ENCODE measurements at places on chromosomes 7 and 10. TPM values are rescaled to one million over a fixed set of nuclear protein-coding genes. Genes with fewer than 3 reads are reported as not detected.
A peak's percentile ranks its signal among the peaks of the same experiment; 100 is the strongest.

- no peak overlapping the region for H3K4me3 ChIP-seq
- DNase-seq = no peak
- peaks cover 12% of the 10 kb centered on the region for H3K27me3 ChIP-seq
- H3K4me1 ChIP-seq = no peaks in the 10 kb centered on the region
- no peak overlapping the region for H3K27ac ChIP-seq
- no peaks in the 10 kb centered on the region for H3K36me3 ChIP-seq
Measured at GRCh38 chr7:22350466-22351328, 6.3 kb downstream of the RAPGEF5 start.

The CTAGE8 gene
- total RNA-seq = 5.2 TPM

DNA sequence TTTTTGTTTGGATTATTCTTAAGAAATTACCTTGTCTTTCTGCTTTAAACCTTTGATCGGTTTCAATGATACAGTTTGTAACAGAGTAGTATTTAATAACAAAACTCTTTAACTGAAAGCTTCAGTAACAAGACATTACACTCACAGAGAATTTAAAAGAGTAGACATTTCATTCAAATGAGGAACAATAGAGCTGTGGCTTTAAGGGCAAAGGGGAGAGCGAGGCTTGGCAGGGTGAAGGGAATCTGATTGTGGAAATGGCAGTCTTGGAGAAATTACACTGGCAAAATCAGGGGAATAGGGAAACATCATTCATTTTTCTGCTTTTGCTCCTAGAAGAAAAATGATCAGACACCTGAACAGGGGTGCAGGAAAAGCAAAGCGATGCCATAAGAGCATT lies 5.1 kb upstream of the HIPK2 start:
- no peaks in the 10 kb centered on the region for H3K27me3 ChIP-seq
- no peak overlapping the region for H3K27ac ChIP-seq
- no peaks in the 10 kb centered on the region for H3K36me3 ChIP-seq
- 0 out of 2 replicates have a peak, but pooled peaks cover 5% of the 10 kb centered on the region for H3K4me1 ChIP-seq
- no peak for DNase-seq

The TLL2 gene
- 0.64 TPM for total RNA-seq

The ZNF503 gene
- 10.4 TPM for total RNA-seq

- H3K4me1 ChIP-seq = no peaks in the 10 kb centered on the region
- no peak overlapping the region for H3K27ac ChIP-seq
- DNase-seq = no peak
- H3K36me3 ChIP-seq = no peaks in the 10 kb centered on the region
Measured at GRCh38 chr7:117435475-117436043, 8.3 kb upstream of the ASZ1 start.

GRCh38 chr7:16419859-16420258 lies 1.5 kb downstream of the CRPPA start:
- no peak for DNase-seq
- H3K27me3 ChIP-seq = no peaks in the 10 kb centered on the region
- H3K36me3 ChIP-seq = no peaks in the 10 kb centered on the region
- peaks cover 11% of the 10 kb centered on the region for H3K4me1 ChIP-seq
- H3K27ac ChIP-seq = peak overlapping the region; percentile 89

- H3K27me3 ChIP-seq = peaks cover 15% of the 10 kb centered on the region
- no peak for DNase-seq
- H3K36me3 ChIP-seq = no peaks in the 10 kb centered on the region
Measured at GRCh38 chr10:46050941-46051623, 5.0 kb upstream of the MSMB start.

DNA sequence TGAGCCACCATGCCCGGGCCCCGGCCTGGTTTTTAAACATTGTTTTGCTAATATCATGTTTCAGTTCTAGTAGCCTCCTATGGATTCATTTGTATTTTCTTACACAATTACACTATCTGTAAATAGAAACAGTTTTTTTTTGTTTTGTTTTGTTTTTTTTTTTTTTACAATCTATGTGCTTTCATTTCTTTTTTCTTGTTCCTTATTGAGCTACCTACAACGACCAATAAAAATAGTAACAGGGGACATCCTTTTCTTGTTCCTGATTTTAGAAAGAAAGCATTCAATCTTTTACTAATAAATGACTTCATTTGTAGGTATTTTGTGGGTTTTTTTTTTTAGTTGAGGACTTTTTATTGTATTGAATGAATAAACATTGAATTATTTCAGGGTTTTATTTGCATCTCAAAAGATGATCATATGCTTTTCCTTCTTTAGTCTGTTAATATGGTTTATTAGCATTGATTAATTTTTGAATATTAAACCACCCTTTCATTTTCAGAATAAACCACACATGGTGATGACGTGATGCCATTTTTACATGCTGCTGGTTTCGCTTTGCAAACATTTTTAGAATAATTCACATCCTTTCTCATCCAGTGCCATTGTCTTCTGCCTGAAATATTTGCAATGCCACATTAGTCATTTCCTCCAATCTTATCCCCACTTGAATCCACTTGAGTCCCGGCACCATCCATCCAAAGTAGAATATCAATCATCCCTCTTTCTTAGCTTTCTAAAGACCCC lies 18.1 kb upstream of the AKR1E2 start:
- H3K36me3 ChIP-seq = no peaks in the 10 kb centered on the region
- no peak overlapping the region for H3K4me3 ChIP-seq
- H3K4me1 ChIP-seq = peaks cover 6% of the 10 kb centered on the region
- H3K27me3 ChIP-seq = no peaks in the 10 kb centered on the region
- DNase-seq = no peak

The RHOBTB1 gene
- total RNA-seq = 0.77 TPM

DNA sequence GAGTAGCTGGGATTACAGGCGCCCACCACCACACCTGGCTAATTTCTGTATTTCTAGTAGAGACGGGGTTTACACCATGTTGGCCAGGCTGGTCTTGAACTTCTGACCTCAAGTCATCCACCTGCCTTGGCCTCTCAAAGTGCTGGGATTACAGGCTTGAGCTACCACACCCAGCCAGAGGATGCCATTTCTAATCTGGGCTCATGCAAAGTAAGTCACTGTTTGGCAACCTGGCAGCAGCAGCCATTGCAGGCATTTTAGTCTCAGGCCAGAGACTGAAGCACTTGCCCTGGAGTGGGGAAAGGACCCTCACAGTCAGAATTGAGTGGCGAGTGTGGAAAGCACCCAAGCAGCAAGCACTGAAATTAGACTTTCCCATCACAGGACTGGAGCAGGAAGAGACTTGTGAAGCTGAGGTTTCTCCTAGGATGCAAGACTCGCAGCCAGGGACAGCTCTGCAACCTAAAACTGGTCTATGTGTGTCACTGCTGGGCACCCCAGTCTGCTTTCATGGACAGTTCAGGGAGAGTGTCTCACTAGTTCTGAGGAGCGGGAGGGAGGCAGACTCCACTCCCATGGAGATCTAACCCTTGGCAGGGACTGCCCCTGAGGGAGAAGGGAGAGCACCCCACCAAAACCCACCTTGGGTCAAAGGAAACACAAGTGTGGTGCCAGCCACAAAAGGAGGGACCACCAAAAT lies 27.6 kb downstream of the SNX13 start:
- H3K27me3 ChIP-seq = no peaks in the 10 kb centered on the region
- DNase-seq = no peak
- H3K27ac ChIP-seq = no peak overlapping the region
- H3K4me3 ChIP-seq = no peak overlapping the region
- no peaks in the 10 kb centered on the region for H3K36me3 ChIP-seq

DNA sequence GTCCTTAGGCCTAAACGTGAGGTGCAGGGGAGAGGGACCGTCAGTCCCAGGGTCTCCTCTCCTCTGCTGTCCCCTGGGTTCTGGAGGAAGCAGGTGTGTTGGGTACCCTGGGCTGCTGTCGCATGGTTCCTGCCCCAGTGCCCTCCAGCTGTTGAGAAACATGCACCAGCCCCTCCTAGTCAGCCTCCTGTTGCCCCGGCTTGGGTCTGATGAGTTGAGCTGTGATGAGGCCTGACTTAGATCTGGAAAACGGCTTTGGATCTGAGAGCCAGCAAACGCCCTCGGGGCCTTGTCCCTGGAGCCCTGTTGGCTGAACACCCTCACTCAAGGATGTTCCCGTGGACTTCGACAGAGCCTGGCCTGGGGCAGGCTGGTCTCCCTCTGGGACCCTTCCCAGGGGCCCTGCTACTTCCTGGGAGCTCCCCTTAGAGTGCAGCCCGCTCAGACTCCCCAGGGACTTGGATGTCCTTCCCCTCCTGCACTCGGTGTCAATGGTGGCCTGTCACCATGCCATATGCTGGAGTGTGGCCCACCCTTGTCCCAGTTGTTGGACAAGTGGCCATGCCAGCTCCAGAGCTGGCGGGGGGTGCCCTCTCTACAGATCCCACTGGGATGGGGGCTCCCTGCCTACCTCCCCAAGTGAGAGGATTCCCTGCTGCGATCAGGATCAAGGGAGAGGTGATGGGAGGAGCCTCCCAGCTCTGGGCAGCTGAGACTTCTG lies 12.3 kb downstream of the ZNF316 start:
- no peak overlapping the region for H3K27ac ChIP-seq
- DNase-seq = no peak
- H3K27me3 ChIP-seq = no peaks in the 10 kb centered on the region
- H3K36me3 ChIP-seq = no peaks in the 10 kb centered on the region

The GAD2 gene
- not detected for total RNA-seq

DNA sequence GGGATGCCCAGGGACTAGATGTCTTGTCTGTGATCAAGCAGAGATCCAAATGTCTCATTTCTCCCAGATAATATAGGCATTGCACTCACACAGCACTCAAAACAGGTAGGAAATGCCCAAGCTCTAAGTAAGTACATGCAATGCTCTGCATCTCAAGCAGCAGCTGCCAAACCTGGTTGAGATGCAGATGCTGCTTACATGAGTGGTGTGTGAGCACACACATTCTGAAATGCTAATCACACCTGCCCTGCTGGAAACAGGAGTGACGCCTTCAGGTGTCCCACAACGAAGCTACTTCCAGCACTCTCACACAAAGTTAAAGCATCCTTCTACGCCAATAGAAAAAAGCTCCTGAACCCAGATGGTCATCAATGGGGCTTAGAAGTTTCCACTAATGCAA lies 132.9 kb downstream of the CALN1 start:
- H3K4me1 ChIP-seq = no peaks in the 10 kb centered on the region
- no peak overlapping the region for H3K27ac ChIP-seq
- peaks cover 6% of the 10 kb centered on the region for H3K27me3 ChIP-seq
- DNase-seq = no peak
- no peak overlapping the region for H3K4me3 ChIP-seq
- H3K36me3 ChIP-seq = no peaks in the 10 kb centered on the region

DNA sequence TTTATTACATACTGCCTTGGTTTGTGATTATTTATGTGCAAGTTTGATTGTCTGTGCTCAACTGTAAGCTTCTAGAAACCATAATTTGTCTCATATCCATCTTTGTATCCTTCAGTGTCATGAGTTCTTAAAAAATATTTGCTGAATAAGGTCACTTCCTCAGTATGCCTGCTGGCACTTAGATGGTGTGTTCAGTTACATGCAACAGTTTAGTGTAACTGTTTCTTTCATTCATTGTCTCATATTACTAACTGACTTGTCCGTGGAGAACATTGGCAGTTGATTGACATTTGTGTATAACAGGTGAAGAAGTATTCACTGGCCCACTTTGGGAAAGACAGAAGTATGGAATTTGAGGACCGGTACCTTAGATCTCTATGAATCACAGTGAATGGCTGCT lies 236.9 kb downstream of the PRKG1 start:
- H3K27ac ChIP-seq = no peak overlapping the region
- DNase-seq = no peak
- no peaks in the 10 kb centered on the region for H3K4me1 ChIP-seq

- no peak overlapping the region for H3K4me3 ChIP-seq
- H3K4me1 ChIP-seq = peaks cover 18% of the 10 kb centered on the region
- peaks cover 3% of the 10 kb centered on the region for H3K36me3 ChIP-seq
- no peak overlapping the region for H3K27ac ChIP-seq
Measured at GRCh38 chr7:87216701-87217508, 2.6 kb downstream of the TMEM243 start.

GRCh38 chr7:8015100-8015745 lies 46.6 kb downstream of the GLCCI1 start:
- H3K36me3 ChIP-seq = no peaks in the 10 kb centered on the region
- no peaks in the 10 kb centered on the region for H3K4me1 ChIP-seq
- DNase-seq = no peak
- H3K27ac ChIP-seq = no peak overlapping the region
